Stimulated activated CD4-positive, alpha-beta T cell treated with anti-CD3 and anti-CD28 coated beads, Interleukin-1b, Interleukin-23, amount 100 ng/mL, for 4 hours (primary cell): ENCODE measurements at places on chromosomes 4 and X.

GRCh38 chr4:153204247-153204671, at the start of gene TRIM2:
TRIM2 (plus strand) TSS chr4:153204443; CDS start chr4:153204531, 88 bp downstream.
- no peak for DNase-seq

GRCh38 chr4:10620935-10621488, 63.6 kb downstream of the CLNK start:
- no peak for DNase-seq

DNA sequence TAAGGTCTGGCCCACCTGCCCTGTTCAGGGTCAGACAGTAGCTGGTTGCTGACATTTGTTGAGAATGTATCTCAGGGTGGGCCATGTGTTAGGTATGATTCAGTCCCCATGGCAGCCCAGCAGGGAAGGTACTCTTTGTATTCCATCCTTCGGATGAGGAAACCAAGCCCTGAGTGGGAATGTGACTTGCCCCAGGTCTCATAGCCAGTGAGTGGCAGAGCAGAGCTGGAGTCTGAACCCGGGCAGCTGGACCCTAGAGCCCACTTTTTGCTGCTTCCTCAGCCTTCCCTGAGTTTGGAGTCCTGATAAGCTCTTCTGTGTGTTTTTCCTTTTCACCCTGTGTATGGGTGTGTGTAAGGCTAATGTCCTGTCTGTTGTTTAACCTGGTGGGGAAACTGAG, 21.6 kb upstream of the UBA1 start:
- DNase-seq: no peak

DNA sequence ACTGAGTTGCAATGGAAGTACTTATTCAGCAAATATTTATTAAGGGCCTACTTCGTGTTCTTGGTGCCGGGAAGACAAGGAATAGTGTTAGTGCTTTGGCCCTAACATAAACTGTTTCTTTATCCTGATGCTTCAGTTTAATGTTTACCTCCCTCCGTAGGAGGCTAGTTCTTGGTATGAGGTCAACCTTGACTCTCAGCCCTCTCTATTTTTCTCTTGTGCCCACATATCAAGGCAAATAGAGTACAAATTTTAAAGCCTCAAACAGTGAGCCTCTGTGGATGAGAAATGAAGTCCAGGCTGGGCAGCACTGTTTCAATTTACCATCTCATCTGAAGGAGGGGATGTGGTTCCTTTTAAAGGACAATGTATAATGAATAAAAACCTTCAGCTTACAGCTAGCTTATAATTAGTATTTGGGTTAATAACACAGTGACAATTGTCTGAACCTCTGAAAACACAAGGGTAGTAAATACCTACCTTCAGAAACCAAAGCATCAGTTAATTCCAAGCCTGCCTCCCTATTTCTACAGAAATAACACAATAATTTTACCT, 68.5 kb downstream of the SH3RF1 start:
- no peak for DNase-seq

DNA sequence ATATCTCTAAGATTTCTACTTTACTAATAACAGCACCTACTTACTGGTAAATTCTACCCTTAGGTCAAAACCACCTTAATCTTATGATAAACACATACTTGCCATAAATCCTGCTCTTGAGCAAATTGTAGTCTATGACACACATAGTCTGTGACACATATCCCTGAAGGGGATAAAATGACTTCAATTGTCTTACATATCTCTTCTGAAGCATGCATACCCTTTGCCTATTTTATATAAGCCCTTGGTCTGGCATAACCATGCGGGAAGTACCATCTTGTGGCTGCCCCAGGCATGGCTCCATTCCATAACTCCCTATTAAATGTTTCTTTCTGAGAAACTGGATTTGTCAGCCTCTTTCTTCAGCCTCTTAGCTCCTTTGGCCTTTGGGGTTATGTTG, 248.9 kb downstream of the SLC7A11 start:
- DNase-seq: no peak

- no peak for DNase-seq
These were observed 46.6 kb upstream of the HS6ST2 start for GRCh38 chrX:133005042-133005441.

GRCh38 chrX:42096265-42096920, 173.0 kb upstream of the CASK start:
- DNase-seq: no peak

GRCh38 chr4:76753814-76754213, 144.1 kb downstream of the SOWAHB start:
- DNase-seq: no peak

GRCh38 chr4:139715746-139716391, 50.2 kb downstream of the MGST2 start:
- DNase-seq: no peak

DNA sequence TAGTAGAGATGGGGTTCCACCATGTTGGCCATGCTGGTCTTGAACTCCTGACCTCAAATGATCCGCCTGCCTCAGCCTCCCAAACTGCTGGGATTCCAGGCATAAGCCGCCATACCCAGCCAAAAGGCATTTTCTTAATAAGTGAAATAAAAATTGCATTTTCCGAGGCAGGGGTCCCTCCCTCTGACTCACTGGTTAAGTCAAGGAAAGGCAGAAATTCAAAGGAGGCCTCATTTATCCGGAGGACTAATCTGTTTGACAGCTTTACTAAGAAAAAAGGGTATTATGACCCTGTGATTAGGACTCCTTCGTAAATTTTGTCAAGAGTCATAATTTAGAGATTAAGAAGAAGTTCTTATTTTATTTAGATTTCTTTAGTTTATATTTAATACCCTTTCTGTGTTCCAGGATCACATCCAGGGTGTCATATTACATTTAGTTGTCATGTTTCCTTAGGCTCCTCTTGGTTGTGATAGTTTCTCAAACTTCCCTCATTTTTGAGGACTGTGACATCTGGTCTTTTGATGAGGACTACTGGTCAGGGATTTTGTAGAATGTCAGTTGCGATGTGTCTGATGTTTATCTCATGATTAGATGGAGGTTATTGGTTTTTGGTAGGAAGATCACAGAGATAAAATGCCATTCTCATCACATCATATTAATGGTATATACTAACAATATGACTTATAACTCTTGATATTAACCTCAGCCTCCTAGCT, 753.7 kb upstream of the AMOT start:
- DNase-seq: no peak

DNA sequence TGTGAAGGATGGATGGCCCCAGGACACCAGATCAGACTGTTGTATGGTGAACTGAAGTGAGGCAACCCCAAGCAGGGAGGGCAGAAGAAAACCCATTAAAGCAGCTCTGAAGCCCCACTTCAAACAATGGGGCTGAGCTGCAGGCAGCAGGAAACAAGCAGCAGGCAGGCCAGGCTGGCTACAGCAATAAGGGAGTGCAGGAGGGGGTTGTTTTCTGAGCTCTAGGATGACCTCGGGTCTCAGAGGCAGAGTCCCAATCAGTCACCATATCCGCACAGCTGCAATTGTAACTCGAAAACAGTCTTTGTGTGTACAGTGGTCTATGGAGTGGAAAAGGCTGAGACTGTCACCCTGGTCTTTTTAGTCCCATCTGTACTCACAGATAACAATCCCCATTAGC, 90.4 kb downstream of the COL4A6 start:
- DNase-seq: no peak

DNA sequence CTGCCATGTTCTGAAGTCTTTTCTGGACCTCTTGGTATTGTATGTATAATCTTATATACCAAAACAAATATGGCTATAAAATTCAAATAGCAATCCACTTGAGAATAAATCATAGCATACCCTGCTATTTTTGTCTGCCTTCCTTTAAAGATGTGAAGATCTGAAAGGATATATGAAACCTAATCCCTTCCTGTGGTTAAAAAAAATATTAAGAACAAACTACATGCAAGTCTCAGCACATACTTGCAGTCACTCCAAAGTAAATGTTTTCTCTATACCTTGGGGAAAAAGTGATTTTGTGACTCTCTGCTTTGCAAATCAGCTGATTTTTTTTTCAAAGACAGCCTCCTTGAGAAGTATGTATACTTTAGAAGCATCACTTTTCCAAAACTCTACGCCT, 322.9 kb downstream of the ANKRD50 start:
- no peak for DNase-seq

DNA sequence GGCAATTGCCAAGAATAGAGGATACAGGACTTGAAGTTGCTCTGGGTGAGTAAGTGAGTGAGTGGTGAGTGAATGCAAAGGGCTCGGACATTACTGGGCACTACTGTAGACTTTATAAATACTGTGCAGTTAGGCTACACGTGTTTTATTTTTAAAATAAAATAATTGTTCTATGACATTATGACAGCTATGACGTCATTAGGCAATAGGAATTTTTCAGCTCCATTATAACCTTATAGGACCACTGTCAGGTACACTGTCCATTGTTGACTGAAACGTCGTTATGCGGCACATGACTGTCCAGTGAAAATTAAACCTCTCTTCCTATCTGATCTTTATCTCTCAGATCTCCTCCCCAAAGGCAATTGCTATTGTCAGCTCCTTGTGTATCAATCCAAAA, 5.1 kb upstream of the TASL start:
- DNase-seq: no peak

DNA sequence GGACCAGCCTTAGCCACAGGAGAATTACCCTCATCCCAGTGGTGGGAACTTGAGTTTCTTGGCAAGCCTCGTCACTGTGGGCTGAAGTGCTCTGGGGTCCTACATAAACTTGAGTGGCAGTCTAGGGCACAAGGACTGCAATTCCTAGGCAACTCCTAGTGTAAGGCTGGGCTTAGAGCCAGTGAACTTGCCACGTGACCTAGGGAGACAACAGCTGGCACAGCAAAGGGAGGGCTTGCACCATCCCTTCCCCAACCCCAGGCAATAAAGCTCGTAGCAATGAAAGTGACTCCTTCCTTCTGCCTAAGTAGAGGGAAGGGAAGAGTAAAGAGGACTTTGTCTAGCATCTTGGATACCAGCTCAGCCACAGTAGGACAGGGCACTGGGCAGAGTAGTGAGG, 81.8 kb downstream of the TEX11 start:
- DNase-seq: no peak

DNA sequence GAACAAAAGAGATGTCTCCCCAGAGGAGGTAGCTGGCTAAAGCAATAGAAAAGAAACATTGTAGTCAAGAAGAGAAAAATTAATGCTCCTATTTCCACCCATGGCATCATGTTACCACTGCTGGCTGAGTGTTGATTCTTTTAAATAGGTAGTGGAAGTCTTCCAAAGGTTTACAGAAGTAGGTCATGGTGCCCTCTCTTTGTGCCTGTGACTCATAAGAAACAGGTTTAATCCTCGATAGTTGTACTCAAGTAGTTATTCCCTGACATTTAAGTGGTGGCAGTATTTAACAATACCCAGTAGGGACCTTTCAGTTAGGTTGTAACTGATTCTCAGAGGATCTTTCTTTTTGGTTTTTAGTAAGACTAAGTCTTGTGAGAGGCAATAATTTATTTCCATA, 247.8 kb downstream of the TEX13A start:
- no peak for DNase-seq

DNA sequence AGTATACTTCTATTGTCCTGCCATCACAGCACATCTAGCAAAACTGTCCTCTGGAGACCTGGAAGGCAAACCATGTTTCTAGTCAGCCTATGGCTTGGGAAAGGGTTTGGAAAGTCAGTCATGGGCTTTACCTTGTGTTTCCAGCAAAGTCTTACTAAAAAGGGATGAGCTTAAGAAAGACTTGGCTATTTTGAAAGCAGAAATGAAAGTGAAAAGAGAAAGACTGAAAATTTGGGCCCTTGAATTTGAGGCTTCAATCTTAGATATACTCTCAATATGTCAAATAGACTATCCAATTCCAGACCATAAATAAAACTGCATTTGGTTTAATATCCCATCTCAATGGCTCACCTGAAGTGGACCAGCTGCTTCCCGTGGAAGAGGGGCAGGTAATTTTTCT, 127.9 kb downstream of the ZNF330 start:
- DNase-seq: no peak

DNA sequence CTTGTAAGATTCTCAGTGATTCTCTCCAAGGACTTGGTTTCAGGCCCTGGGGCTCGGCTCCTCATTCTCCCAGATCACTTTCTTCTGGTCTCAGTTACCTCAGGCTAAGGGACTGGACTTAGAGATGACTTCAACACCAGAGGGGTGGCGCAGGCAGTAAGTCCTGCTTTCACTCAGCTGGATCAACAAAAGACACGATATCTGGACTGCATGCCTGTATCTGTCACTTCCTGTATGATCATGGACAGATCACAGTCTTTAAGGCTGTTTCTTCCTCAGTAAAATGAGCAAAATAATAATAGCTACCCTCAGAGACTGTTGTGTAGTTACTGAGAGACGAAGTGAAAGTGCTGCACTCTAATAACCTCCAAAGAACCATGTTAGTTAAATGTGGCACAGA, 19.5 kb upstream of the CXCR3 start:
- DNase-seq: no peak

- no peak for DNase-seq
These were observed 67.0 kb upstream of the GPC4 start for GRCh38 chrX:133482056-133482952.

DNA sequence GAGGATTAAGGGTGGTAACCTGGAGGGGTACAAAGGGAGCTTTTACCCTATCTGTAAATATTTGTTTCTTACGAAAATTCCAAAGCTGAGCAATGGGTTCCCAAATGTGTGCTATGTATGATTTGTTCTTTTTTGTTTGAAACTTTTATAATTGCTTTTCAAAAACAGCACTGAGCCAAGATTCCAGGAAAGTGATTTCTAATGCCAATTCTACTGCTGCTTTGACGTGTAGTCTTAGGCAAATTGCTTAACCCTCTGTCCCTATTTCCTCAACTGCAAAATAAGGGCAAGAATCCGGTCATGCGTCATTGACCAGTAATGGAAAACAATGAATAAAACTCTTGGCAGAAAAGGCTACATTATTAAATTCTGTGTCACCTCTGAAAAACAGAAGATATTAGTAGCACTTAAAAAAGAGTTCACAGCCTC, 454.7 kb downstream of the IL15 start:
- no peak for DNase-seq

- no peak for DNase-seq
These were observed 54.4 kb upstream of the HGFAC start for GRCh38 chr4:3387154-3387942.

DNA sequence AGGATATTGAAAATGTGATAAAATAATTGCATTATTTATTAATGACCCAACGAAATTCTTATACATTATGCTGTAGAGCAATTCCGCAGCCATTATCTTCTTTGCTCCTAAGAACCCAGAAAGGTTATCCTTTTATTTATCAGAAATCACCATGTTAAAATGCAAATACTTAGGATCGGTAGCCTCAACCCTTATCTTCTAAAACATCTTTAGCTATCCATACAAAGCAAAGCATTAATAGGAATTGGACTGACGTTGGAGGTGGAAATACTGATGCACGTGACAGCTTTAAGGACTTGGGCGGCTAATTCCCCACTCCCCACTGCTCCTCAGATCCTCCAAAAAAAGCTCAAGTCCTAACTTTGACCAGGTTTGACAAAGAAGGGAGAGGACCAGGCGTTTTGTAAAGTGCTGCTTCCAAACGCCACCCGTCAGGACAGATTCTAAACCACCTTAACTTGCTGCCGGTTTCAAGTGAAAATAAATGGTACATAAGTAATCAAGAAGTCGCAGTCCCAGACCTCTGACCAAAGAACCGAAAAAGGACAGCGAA, 539 bp upstream of the SPCS3 start:
- no peak for DNase-seq

- peak; percentile 23 for DNase-seq
These were observed 646 bp downstream of the TIGD4 start for GRCh38 chr4:152778656-152779512.

- DNase-seq: no peak
These were observed 197.6 kb upstream of the FAM9B start for GRCh38 chrX:9231491-9231890.

- DNase-seq: no peak
These were observed 62.6 kb downstream of the FAM114A1 start for GRCh38 chr4:38930204-38930603.

- no peak for DNase-seq
These were observed 38.2 kb upstream of the PNPLA4 start for GRCh38 chrX:7965436-7965835.

GRCh38 chr4:81732980-81733379, 261.3 kb upstream of the RASGEF1B start:
- no peak for DNase-seq
